ENCODE measurements at places on chromosomes 6 and 20.
A peak's percentile ranks its signal among the peaks of the same experiment; 100 is the strongest.

DNA sequence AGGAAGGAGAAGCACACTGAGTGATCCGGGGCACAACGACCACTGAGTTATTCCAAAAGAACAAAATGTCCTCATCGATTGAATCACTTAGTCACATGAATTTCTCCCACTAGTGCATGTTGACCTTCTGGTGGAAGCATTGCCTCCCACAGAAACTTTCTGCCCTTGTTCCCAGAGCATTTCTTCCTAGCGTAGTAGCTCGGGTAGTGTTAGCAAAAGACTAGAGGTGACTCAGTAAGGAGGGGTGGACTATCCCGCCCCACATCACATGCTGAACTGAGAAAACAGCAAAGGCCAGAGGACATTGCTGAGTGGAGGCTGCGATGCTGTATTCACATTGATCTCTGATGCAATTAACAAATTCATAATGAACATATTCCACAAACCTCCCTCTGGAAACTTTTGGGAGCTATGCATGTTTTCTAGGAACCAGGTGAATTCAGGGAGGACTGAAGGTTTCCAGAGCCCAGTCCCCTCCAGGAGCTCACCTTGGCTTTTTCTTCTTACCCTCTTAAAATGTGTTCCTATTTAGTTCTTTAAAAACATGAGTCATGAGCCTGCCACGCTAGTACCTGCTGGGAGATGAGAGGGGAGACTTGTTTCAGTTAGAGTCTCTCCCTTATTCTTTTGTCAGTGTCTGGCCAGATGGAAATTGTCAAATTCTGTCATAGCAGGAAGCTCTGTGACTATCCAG, 507.9 kb downstream of the CDH26 start:
- no peak for DNase-seq

DNA sequence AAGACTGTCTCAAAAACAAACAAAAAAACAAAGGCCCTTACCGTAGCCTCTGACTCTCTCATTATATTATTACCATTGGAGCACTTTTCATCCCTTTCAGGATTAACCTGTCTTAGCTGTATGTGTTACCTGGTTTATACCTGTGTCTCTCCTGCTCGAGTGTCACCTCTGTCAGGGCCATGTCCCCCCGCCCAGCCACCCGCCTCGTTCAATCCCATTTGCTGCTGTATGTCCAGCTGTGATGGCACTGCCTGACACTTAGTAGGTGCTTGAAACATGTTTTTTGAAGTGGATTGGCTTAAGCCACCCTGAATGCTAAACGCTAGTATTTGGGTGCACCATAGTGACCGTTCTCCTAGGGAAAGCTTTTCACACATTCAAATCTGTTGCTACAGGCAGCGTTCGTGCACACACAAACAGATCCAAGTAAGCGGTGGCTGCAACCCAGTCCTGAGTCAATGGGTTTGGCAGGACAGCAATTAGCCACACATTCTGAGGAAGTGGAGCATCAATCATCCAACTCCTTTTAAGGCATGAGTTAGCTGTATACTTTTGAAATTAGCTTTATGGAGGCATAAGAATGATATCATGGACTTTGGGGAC, 98.9 kb upstream of the ZNF217 start:
- DNase-seq: peak; percentile 64

DNA sequence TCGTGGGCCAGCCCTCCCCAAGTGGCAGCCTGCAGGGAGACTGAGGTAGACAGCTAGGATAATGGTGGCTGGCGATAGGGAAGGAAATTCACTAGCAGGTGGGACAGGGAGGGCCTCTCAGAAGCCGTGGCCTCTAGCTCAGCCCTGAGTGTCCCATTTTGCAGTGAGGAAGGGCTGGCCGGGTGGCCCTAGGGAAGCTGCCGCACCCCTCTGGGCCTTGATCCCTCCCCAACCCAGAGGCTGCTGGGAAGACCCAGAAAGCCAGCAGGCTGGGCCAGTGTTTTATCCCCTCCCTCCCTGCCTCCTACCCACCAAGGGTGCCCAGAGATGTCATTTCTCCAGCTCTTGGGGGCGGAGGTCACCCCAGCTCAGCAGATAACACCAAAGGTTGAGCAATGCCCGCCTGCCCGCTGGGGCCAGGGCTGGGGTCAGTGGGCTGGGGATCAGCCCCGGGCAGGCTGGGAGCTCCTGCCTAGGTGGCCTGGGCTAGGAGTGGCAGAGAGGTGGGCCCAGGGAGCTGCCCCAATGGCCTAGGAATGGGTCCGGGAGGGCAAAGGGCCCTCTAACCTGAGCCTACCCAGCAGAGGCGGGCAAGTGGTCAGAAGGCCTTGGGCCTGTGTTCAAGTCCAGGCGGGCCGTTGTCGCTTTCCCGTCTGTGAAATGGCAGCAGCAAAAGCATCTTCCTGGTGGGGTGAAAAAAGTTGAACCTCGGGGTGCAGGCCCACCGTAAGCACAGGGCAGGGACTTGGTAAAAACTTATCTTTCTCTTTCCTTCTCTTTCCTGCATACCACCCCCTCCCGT, 1.6 kb upstream of the CEBPB start:
- no peak for DNase-seq

GRCh38 chr6:22194188-22194921, 102.5 kb downstream of the PRL start:
- peak; percentile 1 for DNase-seq

- no peak for DNase-seq
Observed at GRCh38 chr20:16810216-16810615, 62.1 kb downstream of the OTOR start.

GRCh38 chr6:167122827-167123657, at the start of gene CCR6:
TSS of gene CCR6 (plus strand) at chr6:167123096. CDS start at chr6:167136135, 13,039 bp downstream.
- DNase-seq: no peak

DNA sequence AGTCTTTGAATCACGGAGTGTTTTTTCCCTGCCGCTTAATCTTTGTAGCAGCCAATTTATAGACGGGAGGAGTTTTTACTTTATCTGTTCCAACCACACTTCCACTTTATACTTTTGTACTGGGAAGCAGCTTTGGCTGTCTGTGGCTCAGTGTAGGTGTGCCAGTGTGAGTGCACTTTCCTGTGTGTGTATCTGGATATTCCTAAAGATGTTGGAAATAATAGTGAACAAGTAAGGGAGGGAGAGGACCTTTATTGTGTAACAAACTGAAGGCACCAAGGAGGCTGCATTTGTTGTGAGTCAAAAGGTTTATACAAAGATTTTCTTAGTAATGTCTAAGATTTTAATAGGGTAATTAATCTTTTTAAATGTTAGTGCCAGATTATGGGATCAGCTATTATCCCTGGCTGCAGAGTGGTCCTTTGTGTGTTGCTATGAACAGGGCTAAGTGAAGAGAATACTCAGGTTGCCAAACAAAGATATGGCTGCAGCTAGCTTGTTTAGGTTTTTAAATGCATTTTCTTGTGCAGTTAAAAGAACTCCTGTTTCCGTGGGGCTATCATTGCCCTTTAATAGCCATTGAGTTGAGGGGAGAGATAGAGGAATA, 226.3 kb downstream of the RNF144B start:
- DNase-seq: no peak

GRCh38 chr6:134288538-134289203, 29.2 kb downstream of the SGK1 start:
- DNase-seq: peak; percentile 96

DNA sequence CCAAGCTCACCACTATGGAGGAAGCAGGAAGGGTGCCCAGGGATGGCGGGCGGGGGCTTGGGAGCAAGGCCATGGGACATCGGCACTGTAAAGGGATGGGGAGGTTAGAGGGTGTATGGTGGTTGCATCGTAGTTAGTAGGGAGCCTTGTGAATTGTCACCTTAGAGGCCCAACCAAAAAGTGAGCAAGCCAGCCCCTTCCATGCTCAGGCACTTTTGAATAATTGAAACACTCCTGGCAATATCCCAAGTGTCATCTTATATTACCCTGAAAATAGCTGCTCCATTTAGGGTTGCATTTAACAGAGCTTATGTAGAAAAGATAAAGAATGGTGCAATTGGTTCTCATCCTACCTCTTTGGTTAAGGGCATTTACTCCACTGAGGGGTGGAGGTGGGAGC, 169.2 kb downstream of the SAMD5 start:
- DNase-seq: no peak

DNA sequence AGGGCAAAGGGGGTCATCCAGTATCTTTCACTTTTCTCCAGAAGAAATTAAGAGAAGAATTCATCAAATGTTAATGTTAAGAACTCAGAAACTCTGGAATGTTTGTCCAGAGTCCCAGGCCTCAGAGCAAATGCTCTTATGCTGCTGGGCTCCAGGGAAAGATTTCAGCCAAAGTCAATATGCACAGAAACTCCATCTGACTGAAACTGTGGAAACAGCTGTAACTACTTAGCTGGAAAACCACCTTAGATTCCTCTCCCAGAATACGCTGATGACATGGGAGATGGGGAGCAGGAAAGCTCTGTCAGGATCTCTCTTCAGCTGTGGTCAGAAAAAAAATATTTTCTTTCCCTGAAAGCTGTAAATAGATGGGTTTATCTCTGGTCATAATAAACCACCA, 559.6 kb downstream of the RFPL4B start:
- DNase-seq: no peak

DNA sequence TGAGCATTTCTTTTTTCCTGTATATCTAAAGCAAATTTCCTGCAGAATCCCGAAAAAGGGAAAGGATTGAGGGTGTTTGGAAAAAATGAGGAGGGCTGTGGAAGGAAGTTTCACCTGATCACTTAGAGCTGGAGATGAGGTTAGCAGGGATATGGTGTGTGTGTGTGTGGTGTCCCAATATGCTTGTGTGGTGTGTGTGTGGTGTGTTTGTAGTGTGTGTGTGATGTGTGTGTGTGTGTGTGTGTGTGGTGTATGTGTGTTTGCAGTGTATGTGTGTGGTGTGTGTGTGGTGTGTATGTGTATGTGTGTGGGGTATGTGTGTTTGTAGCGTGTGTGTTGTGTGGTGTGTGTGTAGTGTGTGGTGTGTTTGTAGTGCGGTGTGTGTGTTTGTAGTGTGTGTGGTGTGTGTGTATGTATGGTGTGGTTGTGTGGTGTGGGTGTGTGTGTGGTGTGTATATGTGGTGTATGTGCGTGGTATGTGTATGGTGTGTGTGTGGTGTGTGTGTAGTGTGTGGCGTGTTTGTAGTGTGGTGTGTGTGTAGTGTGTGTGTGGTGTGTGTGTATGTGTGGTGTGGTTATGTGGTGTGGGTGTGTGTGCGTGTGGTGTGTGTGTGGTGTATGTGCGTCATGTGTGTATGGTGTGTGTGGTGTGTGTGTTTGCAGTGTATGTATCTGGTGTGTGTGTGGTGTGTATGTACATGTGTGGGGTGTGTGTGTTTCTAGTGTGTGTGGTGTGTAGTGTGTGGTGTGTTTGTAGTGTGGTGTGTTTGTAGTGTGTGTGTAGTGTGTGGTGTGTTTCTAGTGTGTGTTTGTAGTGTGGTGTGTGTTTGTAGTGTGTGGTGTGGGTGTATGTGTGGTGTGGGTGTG, 67.6 kb downstream of the GCNT2 start:
- DNase-seq: no peak

GRCh38 chr20:31698803-31699718, 23.6 kb downstream of the BCL2L1 start:
- peak; percentile 84 for DNase-seq

DNA sequence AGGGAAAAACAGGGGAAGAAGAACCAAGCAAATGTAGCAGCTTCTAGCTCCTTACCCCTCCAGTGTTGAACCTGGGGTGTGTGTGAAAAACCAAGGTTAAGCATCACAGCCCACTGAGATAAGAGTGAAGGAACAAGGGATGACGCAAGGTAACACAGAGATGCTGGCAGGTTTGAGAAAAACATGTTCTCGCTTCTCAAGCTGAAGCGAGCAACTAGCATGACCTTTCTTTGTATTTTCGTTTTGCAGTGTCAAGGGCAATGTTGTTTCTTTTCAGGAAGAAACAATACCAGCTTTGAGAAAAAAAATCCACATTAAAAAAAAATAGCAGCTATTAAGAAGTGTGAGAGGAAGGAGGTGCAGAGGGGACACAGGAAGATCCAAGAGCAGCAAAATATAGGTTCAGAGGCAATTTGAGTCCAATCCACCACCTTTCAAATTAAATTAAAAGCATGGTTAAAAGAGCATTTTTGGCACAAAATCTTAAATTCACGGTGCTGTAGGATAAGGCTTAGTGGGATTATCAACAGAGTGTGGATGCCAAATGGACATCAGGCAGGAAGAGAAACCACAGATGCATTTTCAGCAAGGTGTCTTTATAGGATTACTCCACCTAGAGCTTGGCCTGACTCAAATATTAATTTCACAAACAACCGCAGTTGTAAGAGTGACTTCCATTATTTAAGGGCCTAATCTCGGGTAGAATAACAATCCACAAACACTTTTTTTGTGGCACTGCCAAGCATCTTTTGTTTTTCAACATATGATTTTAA, 70.9 kb downstream of the SYNE1 start:
- DNase-seq: no peak

DNA sequence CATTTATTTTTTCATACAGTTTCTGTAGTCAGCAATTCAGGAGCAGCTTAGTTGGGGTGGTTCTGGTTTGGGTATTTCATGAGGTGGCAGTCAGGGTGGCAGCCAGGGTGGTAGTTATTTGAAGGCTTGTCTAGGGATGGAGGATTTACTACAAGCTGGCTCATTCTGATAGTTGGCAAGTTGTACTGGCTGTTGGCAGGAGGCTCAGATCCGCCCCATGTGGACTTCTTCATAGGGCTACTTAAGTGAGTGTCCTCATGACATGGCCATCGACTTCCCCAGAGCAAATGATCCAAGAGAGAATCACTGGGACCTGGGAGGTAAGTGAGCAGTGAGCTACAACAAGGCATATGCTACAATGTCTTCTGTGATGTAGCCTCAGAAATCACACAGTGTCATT, 22.4 kb upstream of the CDKAL1 start:
- DNase-seq: no peak

DNA sequence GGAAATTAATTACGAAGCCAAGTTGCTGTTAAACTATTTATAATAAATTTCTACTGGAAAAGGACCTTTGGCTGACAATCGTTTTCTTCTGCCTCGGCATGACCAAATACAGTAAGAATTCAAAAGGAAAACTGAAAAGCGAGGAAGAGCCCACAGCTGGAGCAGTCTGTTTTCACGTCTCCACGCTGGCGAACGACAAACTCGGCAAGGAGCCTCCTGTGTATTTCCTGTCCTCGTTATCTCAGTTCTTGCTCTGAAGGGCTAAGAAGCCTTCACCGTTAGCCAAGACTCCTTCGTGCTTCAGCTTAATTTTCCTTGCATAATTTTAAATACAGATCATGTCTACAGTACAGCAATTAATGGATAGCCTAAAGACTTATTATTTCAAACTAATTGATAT, 214.3 kb upstream of the PLCB4 start:
- DNase-seq: no peak

GRCh38 chr6:165266191-165266590, 43.2 kb downstream of the C6orf118 start:
- no peak for DNase-seq

GRCh38 chr6:115796061-115796460, 264.6 kb downstream of the FRK start:
- no peak for DNase-seq

DNA sequence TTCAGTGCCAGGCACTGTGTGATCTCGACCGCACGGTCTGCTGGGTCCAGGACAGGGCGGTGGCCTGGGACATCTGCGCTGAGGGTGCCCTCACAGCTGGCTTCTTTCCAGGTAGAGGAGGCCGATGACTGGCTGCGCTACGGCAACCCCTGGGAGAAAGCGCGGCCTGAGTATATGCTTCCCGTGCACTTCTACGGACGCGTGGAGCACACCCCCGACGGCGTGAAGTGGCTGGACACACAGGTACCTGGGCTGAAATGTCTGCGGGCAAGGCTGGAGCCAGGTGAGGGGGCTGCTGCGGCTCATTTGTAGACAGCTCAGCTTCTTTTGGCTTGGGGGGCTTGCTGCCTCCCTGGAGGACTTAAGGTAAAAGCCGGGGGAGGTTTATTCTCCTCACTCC, 26.6 kb downstream of the PYGB start:
- DNase-seq: no peak

GRCh38 chr20:57709823-57710799, at the start of gene PMEPA1:
TSS of gene PMEPA1 (minus strand) at chr20:57710015. CDS start at chr20:57709582, 433 bp downstream.
- DNase-seq: peak; percentile 80
